ENCODE measurements at places on chromosomes 2 and 18. TPM values are rescaled to one million over a fixed set of nuclear protein-coding genes. Genes with fewer than 3 reads are reported as not detected.

Gene FLACC1
- 1.2 TPM for total RNA-seq

Gene IL1B
- not detected for total RNA-seq

Gene GPR35
- total RNA-seq: 1.5 TPM

DNA sequence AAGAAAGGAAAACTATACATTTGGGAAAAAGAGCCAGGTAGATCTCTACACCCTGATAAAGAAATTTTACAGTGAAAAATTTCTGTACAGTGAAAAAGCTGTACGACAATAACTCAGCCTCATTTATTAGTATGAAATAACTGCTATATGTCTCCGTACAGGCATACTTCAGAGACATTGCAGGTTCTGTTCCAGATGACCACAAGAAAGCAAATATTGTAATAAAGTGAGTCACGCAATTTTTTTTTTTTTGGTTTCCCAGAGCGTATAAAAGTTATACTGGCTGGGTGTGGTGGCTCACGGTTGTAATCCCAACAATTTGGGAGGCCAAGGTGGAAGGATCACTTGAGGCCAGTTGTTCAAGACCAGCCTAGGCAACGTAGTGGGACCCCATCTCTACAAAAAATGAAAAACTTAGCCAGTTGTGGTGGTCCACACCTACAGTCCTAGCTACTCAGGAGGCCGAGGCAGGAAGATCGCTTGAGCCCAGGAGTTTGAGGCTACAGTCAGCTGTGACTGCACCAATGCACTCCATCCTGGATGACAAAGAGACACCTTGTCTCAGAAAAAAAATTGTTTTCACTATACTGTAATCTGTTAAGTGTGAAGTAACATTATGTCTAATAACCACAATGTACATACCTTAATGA is 28.2 kb upstream of the AMMECR1L start:
- no peak for DNase-seq

- peak; percentile 13 for DNase-seq
Observed at GRCh38 chr2:240573516-240574385, 5.5 kb downstream of the RNPEPL1 start.

All from glutamatergic neuron (in vitro differentiated cells).